ENCODE measurements at places on chromosomes 2 and 18. TPM values are rescaled to one million over a fixed set of nuclear protein-coding genes. Genes with fewer than 3 reads are reported as not detected.

Gene SP5
- total RNA-seq = 0.32 TPM

Gene ZNF892
- total RNA-seq = 3.1 TPM

Gene PDCD1
- not detected for total RNA-seq

Gene RPRM
- not detected for total RNA-seq

Gene PLCL1
- 2.5 TPM for total RNA-seq

Gene MALL
- 34.2 TPM for total RNA-seq

Gene FBXO36
- total RNA-seq = 4.5 TPM

Gene ZSCAN30
- total RNA-seq = 9.6 TPM

Gene LAMA1
- total RNA-seq = 1.5 TPM

Gene ST6GAL2
- 0.79 TPM for total RNA-seq

Gene NGEF
- 17.9 TPM for total RNA-seq

Gene IDH1
- total RNA-seq = 58.3 TPM

Gene DSEL
- total RNA-seq = 3.6 TPM

Gene MZT2B
- total RNA-seq = 113 TPM

Gene IL18R1
- total RNA-seq = 0.89 TPM

Gene POTEJ
- not detected for total RNA-seq
